CD4-positive, alpha-beta T cell (primary cell): ENCODE measurements at places on chromosomes 2 and 18. TPM values are rescaled to one million over a fixed set of nuclear protein-coding genes. Genes with fewer than 3 reads are reported as not detected.

GRCh38 chr2:96498021-96498431 lies 7.1 kb downstream of the NEURL3 start:
- H3K4me1 ChIP-seq, result peaks cover 17% of the 10 kb centered on the region
- no peak overlapping the region for H3K4me3 ChIP-seq
- H3K27me3 ChIP-seq, result no peaks in the 10 kb centered on the region
- no peaks in the 10 kb centered on the region for H3K36me3 ChIP-seq
- DNase-seq, result no peak
- no peak overlapping the region for H3K27ac ChIP-seq

The PAX8 gene
- total RNA-seq, result 0.52 TPM

The SIX3 gene
- not detected for total RNA-seq

DNA sequence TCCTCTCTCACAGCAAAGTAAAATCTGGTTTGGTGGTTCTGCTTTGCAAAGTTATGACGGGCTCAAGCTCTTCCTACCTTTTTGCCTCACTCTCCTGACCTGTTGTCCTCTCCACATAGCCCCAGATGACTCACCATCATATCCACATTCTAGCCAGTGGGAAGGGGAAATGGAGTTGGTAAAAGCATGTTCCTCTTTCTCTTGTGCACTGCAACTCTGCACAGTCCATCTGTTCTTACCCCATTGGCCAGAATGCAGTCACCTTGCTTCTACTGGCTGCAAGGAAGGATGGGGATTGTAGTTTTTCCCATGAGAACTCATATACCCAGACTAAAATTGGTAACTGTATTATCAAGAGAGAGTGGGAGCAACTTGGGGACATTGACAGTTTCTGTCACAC lies 50.4 kb upstream of the SMIM21 start:
- H3K27me3 ChIP-seq, result peaks cover 2% of the 10 kb centered on the region
- DNase-seq, result no peak
- H3K36me3 ChIP-seq, result no peaks in the 10 kb centered on the region
- no peaks in the 10 kb centered on the region for H3K4me1 ChIP-seq

The CROCC2 gene
- not detected for total RNA-seq
